ENCODE measurements at places on chromosomes 5 and 9. TPM values are rescaled to one million over a fixed set of nuclear protein-coding genes. Genes with fewer than 3 reads are reported as not detected.

The IL13 gene
- not detected for polyA plus RNA-seq

The UBE2QL1 gene
- 3.1 TPM for polyA plus RNA-seq

The BHMT2 gene
- polyA plus RNA-seq = 3.0 TPM

The CDH6 gene
- 3.0 TPM for polyA plus RNA-seq

The COX7C gene
- 887 TPM for polyA plus RNA-seq

The PCDHB8 gene
- polyA plus RNA-seq = 1.8 TPM

The NCS1 gene
- polyA plus RNA-seq = 54.6 TPM

The LHFPL2 gene
- polyA plus RNA-seq = 48.3 TPM

The OR1Q1 gene
- not detected for polyA plus RNA-seq

The KCNIP1 gene
- 2.4 TPM for polyA plus RNA-seq

The PCDHGB4 gene
- 1.7 TPM for polyA plus RNA-seq

The POU5F2 gene
- 0.01 TPM for polyA plus RNA-seq

The C5orf46 gene
- not detected for polyA plus RNA-seq

The F12 gene
- polyA plus RNA-seq = 0.52 TPM

The COL15A1 gene
- polyA plus RNA-seq = 172 TPM

The PCDHGA8 gene
- 0.73 TPM for polyA plus RNA-seq

The DMRT3 gene
- polyA plus RNA-seq = 0.38 TPM

The ARID3C gene
- not detected for polyA plus RNA-seq

The NPR3 gene
- 16.3 TPM for polyA plus RNA-seq

The CCDC152 gene
- 3.6 TPM for polyA plus RNA-seq

The PDE8B gene
- 3.9 TPM for polyA plus RNA-seq

The VAV2 gene
- polyA plus RNA-seq = 13.5 TPM

The IL5 gene
- 0.29 TPM for polyA plus RNA-seq

The CCDC183 gene
- polyA plus RNA-seq = 1.9 TPM

The SLC36A2 gene
- polyA plus RNA-seq = 0.62 TPM

The CAPSL gene
- not detected for polyA plus RNA-seq

The DPH7 gene
- 28.0 TPM for polyA plus RNA-seq

The SPDL1 gene
- 16.8 TPM for polyA plus RNA-seq

The SLCO6A1 gene
- polyA plus RNA-seq = 0.48 TPM

The ABCA1 gene
- polyA plus RNA-seq = 4.9 TPM

The TOR2A gene
- 8.1 TPM for polyA plus RNA-seq

The CACFD1 gene
- 19.0 TPM for polyA plus RNA-seq

The PCDHGB5 gene
- 3.1 TPM for polyA plus RNA-seq

The CDX1 gene
- polyA plus RNA-seq = 0.24 TPM

The EQTN gene
- not detected for polyA plus RNA-seq

The DAB2 gene
- polyA plus RNA-seq = 84.7 TPM
